ENCODE measurements at places on chromosomes 3 and 15. TPM values are rescaled to one million over a fixed set of nuclear protein-coding genes. Genes with fewer than 3 reads are reported as not detected.

THRB gene
- total RNA-seq = 65.6 TPM

- peak overlapping the region; percentile 21 for H3K27ac ChIP-seq
- no peaks in the 10 kb centered on the region for H3K36me3 ChIP-seq
- H3K27me3 ChIP-seq = no peaks in the 10 kb centered on the region
- H3K4me3 ChIP-seq = peak overlapping the region; percentile 20
- H3K4me1 ChIP-seq = peaks cover 84% of the 10 kb centered on the region
Observed at GRCh38 chr3:48000212-48000611, 16.0 kb downstream of the MAP4 start.

GRCh38 chr3:175340338-175341015 lies 481.3 kb downstream of the NAALADL2 start:
- no peaks in the 10 kb centered on the region for H3K27me3 ChIP-seq
- no peak for DNase-seq
- no peak overlapping the region for H3K27ac ChIP-seq
- H3K4me3 ChIP-seq = no peak overlapping the region

ADAMTS9 gene
- 420 TPM for total RNA-seq

GRCh38 chr3:106423321-106424225 lies 554.8 kb upstream of the CBLB start:
- no peak overlapping the region for H3K4me3 ChIP-seq
- H3K4me1 ChIP-seq = no peaks in the 10 kb centered on the region
- H3K27me3 ChIP-seq = no peaks in the 10 kb centered on the region
- no peak for DNase-seq
- no peak overlapping the region for H3K27ac ChIP-seq

ZNF774 gene
- 1.6 TPM for total RNA-seq

DNAH12 gene
- 0.95 TPM for total RNA-seq

DNA sequence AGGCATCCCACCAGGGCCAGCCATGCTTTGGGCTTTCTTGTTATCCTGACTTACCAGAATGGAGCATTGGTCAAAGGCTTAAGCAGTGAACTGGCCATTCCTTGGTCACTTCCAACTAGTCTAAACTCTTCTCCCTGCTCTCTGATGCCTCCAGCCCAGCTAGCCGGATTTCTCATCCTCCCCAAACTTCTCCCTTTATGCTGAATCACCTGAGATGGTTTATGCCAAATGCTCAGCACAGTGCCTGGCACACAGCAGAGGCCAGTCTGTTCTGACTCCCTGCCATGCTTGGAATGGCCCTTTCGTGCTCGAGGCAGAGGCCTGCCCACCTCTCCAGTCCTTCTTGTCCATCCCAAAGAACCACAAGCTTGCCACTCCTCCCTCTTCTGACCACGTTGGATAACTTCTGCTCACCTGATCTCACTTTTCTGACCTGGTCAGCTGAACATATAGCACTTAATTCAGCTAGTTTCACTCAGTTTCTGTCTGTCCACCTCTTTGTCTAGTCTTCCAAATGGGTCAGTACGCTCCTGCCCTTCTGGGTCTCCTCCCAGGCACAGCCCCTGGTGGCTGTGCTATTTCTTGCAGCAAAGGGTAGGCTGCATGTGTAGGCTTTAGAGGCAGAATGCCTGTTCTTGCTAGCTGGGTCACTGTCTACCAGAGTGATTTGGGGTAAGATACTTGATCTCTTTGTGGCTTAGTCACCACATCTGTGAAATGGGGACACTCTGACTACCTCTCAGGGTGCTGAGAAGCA lies 2.2 kb upstream of the RBP1 start:
- no peak for DNase-seq
- H3K27ac ChIP-seq = no peak overlapping the region
- peaks cover 40% of the 10 kb centered on the region for H3K4me1 ChIP-seq
- H3K27me3 ChIP-seq = no peaks in the 10 kb centered on the region
- H3K36me3 ChIP-seq = no peaks in the 10 kb centered on the region
- no peak overlapping the region for H3K4me3 ChIP-seq

DNA sequence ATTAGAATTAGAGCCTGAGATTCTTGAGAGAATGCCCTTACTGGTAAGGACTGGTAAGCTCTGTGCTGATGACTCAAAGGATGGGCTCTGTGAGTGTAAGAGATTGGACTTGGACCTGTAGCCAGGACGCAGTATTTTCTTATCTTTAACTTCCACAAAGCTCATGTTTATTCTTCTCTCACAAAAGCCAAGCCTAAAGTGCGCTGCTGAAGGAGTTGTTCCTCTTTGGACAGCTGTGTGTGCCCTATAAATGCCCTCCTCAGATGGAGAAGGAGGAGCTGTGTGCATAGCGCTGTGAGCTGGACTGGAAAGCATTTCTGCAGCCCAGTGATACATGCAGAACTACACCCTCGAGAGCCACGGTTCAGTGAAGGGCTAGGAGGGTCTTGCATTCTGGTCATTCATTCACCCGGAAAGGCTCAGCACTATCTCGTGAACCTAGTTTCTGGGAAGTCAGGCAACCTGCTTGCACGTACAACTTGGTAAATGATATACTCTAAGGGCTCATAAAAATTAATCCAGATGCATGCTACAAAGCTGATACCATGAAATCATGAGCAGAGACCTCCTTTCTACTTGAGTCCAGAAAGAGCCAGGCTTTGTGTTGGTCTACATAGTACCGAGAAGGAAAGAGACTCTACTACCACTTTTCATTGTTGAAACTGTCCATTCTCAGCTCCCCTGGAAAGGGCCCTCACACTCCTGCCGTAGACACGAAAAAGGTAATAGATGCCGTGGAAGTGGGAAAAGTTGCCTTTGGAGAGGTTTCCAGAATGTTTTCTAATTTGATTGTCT lies 103.0 kb upstream of the TBL1XR1 start:
- no peaks in the 10 kb centered on the region for H3K36me3 ChIP-seq
- peak overlapping the region; percentile 21 for H3K27ac ChIP-seq
- no peaks in the 10 kb centered on the region for H3K27me3 ChIP-seq

- peaks cover 53% of the 10 kb centered on the region for H3K4me1 ChIP-seq
- H3K27me3 ChIP-seq = no peaks in the 10 kb centered on the region
- no peaks in the 10 kb centered on the region for H3K36me3 ChIP-seq
- peak; percentile 57 for DNase-seq
Observed at GRCh38 chr3:152269056-152269830, 514 bp downstream of the MBNL1 start.

DNA sequence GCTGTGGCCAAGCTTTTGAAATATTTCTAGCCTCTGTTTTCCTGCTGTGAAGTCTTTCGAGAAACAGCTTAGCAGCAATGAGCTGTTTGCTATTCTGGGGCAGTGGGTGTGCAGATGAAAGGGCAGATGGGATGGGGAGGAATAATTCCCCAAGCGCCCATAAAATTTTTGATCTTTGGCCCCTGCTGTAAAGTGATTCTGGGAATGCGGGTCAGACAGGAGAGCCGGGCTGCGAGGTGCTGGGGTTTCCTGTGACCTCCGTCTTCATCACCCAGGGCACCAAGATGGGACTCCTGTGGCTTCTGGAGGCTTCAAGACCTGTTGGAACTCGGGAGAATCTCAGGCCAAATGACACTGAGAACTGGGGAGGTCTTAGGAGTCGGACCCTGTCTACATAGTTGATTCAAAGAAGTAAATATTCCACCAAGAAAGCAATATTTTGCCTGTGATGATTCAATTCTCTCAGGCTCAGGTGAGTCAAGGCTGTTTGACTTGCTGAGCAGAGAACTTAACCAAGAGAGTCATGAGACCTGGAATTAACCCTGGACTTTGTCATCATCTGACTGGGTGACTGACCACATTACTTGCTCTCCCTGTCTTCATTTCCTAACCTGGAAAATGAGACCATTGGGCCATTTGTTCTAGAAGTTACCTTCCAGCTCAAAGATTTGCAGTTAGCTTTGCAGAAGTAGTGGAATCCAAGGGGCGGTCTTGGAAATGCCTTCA lies 86.4 kb downstream of the POLR2M start:
- no peaks in the 10 kb centered on the region for H3K27me3 ChIP-seq
- H3K4me3 ChIP-seq = no peak overlapping the region
- no peak overlapping the region for H3K27ac ChIP-seq
- no peak for DNase-seq
- no peaks in the 10 kb centered on the region for H3K36me3 ChIP-seq

GRCh38 chr3:37097776-37098175 lies 76.6 kb downstream of the LRRFIP2 start:
- DNase-seq = no peak
- peaks cover 18% of the 10 kb centered on the region for H3K4me1 ChIP-seq
- H3K27me3 ChIP-seq = no peaks in the 10 kb centered on the region
- no peaks in the 10 kb centered on the region for H3K36me3 ChIP-seq
- H3K27ac ChIP-seq = no peak overlapping the region
- no peak overlapping the region for H3K4me3 ChIP-seq

GRCh38 chr3:136805795-136806194 lies 13.1 kb upstream of the SLC35G2 start:
- H3K4me3 ChIP-seq = no peak overlapping the region
- H3K27ac ChIP-seq = no peak overlapping the region
- DNase-seq = no peak
- H3K4me1 ChIP-seq = peaks cover 20% of the 10 kb centered on the region
- H3K36me3 ChIP-seq = no peaks in the 10 kb centered on the region

- H3K27me3 ChIP-seq = no peaks in the 10 kb centered on the region
- peaks cover 5% of the 10 kb centered on the region for H3K4me1 ChIP-seq
- no peaks in the 10 kb centered on the region for H3K36me3 ChIP-seq
- no peak overlapping the region for H3K4me3 ChIP-seq
- H3K27ac ChIP-seq = no peak overlapping the region
Observed at GRCh38 chr15:74208496-74208895, 5.9 kb upstream of the STRA6 start.

DNA sequence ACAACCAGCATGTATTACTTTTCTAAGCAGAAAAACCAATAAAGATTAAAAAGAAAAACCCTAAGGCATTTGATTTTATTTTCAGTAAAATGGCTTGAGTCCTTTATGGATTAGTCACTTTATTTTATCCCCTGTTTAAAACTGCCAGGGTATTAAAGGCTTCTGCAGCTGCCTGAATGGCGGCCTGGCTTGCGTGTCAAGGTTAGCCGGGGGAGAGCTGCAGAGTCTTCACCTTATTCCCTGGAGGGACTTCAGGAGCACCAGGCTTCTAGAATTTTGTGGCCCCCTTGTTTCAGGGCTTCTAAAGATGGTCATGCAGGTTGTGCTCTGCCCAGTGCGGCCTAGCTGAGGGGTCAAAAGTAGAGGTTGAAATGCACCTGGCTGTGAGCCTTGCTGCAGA lies 58.0 kb upstream of the ICE2 start:
- DNase-seq = no peak
- H3K4me3 ChIP-seq = no peak overlapping the region
- H3K27me3 ChIP-seq = no peaks in the 10 kb centered on the region
- peaks cover 4% of the 10 kb centered on the region for H3K4me1 ChIP-seq
- no peaks in the 10 kb centered on the region for H3K36me3 ChIP-seq
- no peak overlapping the region for H3K27ac ChIP-seq

- DNase-seq = no peak
- H3K36me3 ChIP-seq = no peaks in the 10 kb centered on the region
- peaks cover 20% of the 10 kb centered on the region for H3K4me1 ChIP-seq
- H3K4me3 ChIP-seq = no peak overlapping the region
- peak overlapping the region; percentile 90 for H3K27ac ChIP-seq
Observed at GRCh38 chr15:89673165-89673512, 6.0 kb downstream of the PLIN1 start.

DNA sequence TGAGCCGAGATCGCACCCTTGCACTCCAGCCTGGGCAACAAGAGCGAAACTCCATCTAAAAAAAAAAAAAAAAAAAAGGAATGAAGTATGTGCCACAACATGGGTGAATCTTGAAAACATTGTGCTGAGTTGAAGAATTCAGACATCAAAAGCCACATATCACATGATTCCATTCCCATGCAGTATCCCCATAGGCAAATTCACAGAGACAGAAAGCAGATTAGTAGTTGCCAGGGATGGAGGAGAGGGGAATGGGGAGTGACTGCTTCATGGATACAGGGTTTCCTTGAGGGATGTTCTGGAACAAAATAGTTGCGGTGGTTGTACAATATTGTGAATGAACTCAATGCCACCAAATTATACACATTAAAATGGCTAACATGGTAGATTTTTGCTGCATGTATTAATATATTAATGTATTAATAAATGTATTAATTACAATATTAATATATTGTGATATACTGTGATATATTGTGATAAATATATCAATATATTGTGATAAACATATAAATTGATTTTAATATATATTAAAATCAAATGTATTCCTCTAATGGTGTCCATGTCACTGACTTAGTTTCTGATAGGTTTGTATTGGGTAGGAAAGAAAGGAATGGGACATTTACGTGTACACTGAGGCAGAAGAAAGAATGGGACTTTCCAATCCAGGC lies 34.9 kb downstream of the SMAD3 start:
- no peaks in the 10 kb centered on the region for H3K36me3 ChIP-seq
- DNase-seq = no peak
- H3K27me3 ChIP-seq = no peaks in the 10 kb centered on the region
- H3K27ac ChIP-seq = no peak overlapping the region
- no peak overlapping the region for H3K4me3 ChIP-seq
- H3K4me1 ChIP-seq = peaks cover 25% of the 10 kb centered on the region

GRCh38 chr3:10983219-10983916 lies 9.2 kb upstream of the SLC6A1 start:
- no peak for DNase-seq
- H3K4me3 ChIP-seq = peak overlapping the region; percentile 39
- no peak overlapping the region for H3K27ac ChIP-seq
- no peaks in the 10 kb centered on the region for H3K36me3 ChIP-seq
- H3K27me3 ChIP-seq = no peaks in the 10 kb centered on the region

DNA sequence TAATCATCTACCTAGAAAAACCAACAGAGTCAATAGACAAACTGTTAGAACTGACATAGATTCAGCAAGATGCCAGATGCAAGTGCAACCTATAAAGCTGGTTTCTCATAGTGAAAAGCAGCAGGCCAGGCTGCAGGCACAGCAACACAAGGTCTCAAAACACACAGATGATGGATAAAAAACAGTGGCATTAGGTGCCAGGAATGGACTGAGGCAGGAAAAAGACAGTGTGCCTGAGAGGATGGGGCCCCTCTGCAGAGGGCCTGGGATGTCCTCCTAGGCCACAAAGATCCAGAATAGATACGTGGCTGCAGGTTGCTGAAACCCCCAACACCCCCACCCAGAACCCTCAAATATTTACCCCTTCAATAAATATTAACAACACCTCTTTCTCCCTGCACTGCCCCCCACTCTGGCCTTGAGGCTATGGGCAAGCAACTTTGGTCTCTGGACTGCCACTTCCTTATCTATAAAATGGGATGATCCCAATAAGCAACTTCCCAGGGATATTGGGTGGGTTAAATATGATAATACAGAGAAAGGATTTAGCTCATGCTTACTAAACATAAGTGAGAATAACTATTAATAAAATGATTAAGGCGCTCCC lies 35.2 kb upstream of the FGD5 start:
- no peaks in the 10 kb centered on the region for H3K27me3 ChIP-seq
- no peak overlapping the region for H3K4me3 ChIP-seq
- DNase-seq = no peak
- no peaks in the 10 kb centered on the region for H3K4me1 ChIP-seq
- no peaks in the 10 kb centered on the region for H3K36me3 ChIP-seq
- H3K27ac ChIP-seq = no peak overlapping the region

SERINC4 gene
- not detected for total RNA-seq

AHSG gene
- total RNA-seq = not detected

GLCE gene
- total RNA-seq = 11.8 TPM

- H3K36me3 ChIP-seq = no peaks in the 10 kb centered on the region
- no peaks in the 10 kb centered on the region for H3K27me3 ChIP-seq
- peaks cover 27% of the 10 kb centered on the region for H3K4me1 ChIP-seq
- DNase-seq = no peak
- no peak overlapping the region for H3K4me3 ChIP-seq
- H3K27ac ChIP-seq = no peak overlapping the region
Observed at GRCh38 chr3:66437341-66437929, 63.4 kb downstream of the LRIG1 start.

All from thoracic aorta (tissue), 2 donors.